ENCODE measurements at places on chromosomes 13 and 19. TPM values are rescaled to one million over a fixed set of nuclear protein-coding genes. Genes with fewer than 3 reads are reported as not detected.

DNA sequence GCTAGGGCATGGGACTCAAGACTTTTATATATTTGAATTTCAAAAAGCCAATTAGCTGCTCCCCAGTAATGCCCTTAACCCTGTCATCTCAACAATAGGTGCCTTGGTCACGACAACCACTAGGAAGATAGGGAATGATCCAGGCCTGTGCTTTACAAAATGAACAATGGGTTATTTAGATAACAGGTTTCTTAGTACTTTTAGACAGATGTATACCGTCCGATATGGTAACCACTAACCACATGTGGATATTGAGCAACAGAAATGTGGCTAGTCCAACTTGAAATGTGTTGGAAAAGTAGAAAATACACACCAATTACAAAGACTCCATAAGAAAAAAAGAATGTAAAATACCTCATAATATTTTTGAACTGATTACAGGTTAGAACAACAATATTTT lies 201.2 kb downstream of the LHFPL6 start:
- no peak for DNase-seq

DNA sequence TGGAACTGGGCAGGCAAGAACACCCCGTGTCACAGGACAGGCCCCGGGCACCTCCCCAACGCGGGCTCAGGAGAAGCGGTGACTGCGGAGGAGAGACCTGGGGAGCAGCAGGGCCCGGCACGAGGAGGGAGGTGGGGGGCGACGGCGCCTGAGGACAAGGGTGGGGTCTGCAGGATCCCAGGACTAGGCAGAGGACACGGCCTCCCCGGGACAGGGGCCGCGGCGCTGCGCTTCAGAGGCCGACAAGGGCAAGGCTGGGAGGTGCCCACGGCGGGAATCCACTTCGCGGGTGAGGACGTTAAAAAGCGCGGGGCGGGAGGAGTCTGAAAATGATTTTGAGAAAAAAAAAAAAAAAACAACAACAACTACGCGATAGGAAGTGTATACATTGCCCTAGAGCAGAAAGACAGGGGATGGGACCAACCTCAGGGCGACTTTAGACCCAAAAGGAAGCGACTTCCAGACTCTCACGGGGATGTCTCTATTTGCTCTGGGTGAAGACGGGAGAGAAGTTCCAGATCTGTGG lies 44.9 kb downstream of the ZNF611 start:
- no peak for DNase-seq

GRCh38 chr13:91238036-91238435 lies 109.5 kb upstream of the MIR17HG start:
- no peak for DNase-seq

DNA sequence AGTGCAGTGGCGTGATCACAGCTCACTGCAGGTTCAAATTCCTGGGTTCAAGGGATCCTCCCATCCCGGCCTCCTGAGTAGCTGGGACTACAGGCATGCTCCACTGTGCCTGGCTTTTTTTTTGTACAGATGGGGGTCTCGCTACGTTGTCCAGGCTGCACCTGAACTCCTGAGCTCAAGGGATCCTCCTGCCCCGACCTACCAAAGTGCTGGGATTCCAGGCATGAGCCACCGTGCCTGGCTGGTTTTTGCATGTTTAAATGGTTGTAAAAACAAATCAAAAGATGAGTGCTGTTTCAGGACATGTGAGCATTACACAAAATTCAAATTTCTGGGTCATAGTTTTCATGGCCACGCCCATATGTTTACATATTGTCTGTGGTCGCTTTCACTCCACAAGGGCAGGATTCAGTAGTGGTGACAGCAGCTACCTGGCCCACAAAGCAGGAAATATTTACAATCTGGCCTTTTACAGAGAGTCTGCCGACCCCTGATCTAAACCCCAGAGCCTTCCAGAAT lies 5.3 kb downstream of the MATK start:
- no peak for DNase-seq

- peak; percentile 82 for DNase-seq
Observed at GRCh38 chr19:728011-728410, 19.3 kb downstream of the PALM start.

GRCh38 chr19:14731200-14731599 lies 41.4 kb downstream of the ZNF333 start:
- no peak for DNase-seq

DNA sequence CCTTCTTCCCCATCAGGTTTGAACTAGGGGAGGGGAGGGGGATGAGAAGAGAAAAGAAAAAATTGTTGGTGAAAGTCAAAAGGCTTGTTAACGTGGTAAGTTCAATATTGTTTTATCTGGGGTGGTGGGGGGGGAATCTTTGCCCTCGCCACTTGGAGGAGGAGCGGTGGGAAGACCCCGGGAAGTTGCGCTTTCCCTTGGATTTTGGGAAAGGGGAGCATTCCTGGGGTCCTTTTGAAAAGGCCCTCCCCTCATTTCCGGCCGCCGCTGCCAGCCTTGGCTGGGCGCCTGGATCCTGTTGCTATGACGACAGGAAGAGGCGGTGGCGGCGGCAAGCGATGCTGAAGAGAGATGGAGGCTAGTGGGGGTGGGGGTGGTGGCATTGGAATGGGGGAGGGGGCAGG lies 4.6 kb upstream of the CACNG8 start:
- no peak for DNase-seq

DNA sequence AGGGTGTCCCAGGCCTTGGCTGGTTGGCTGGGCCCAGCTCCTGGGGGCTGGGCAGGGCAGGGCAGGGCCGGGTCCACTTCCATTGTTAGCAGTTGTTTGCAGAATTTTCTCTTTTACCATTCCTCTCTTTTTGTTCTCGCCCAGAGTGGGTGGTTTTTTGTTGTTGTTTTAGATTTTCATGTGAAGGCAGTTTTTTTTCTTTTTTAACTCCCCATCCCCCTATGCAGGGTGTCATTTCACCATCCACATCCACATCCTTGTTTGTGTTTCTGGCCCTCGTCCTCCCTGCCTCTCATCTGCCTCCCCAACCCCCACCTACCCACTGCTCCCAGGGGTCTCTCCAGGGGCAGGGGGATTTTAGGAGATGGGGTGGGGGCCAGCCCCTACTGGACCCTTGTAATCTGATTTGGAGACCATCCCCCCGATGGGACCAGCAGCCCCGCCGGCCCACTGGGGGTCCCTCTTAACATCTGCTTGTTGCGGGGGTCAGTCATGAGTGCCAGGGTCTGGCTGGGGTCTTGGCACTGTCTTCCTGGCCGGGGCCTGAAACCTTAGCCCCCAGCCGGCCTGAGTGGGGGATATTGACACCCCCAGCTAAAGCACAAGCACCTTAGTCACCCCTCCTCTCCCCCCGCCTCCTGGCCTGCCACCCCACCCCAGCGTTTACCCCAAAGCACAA lies 10.4 kb downstream of the STX10 start:
- no peak for DNase-seq

GRCh38 chr13:50550151-50550550 lies 293.3 kb downstream of the DLEU7 start:
- DNase-seq = no peak

GRCh38 chr13:93118081-93118615 lies 108.5 kb upstream of the GPC6 start:
- no peak for DNase-seq

DNA sequence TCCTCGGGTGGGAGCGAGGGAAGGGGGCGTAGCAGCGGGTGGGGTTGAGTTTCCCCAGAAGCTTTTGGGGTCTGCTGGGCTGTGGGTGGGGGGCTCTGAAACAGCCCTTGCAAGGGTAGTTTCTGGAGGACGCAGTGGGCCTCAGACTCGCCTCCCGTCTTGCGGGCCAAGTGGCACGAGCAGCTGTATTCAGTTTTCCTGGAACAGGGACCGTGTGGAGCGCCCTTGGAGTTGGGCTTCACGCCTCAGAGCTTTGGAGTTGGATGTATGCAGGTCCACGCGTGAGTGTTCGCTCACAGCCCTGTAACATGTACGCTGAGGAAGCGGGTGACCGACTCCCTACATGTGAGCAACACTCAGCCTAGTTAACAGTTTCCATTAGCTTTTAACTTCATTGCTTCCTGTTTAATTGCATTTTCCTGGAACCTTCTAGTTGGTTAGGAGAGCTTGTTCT lies 603 bp downstream of the TM9SF2 start:
- DNase-seq = peak; percentile 40

DNA sequence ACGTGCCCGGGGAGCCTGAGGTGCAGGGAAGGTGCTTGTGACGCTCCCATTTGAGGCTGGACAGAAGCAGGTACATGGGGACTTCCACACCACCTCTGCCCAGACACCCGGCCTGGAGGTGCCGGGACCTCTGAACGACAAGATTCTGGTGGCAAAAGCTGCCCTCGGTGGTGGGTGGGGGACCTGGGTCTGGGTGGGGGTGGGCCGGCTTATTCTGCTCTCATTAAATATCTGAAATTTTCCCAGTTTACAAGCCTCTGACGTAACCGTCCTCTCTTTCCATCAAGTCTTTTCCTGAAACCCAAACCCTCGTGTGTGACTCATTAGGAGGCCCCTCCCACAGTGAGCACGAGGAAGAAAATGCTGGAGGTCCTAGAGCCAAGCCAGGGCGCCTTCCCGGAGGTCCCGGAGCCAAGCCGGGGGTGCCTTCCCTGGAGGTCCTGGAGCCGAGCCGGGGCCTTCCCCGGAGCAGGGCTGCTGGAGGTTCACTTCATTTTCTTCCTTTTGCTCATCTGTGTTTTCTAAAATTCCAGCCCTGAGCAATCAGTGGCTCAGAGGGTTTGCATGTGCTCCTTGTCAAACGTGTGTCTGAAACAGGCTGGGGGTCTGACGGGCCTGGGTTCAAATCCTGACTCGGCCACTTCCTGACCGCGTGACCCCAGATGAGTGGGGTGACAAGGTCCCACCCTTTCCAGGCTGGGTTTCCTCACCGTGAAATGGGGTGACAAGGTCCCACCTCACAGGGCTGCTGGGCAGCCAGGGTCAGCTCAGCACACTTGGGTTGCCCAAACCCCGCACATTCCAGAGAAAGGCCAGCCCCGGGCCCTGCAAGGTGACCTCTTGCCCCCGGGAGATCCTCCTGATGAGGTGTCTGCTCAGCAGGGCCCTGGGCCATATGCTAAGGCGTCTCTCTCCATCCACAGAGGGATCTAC lies 10.0 kb downstream of the CFD start:
- peak; percentile 67 for DNase-seq

Gene PHF11
- 8.7 TPM for total RNA-seq

Gene CILP2
- under 0.01 TPM for total RNA-seq

Gene NXNL1
- total RNA-seq = not detected

Gene ZNF30
- 5.4 TPM for total RNA-seq

Gene GJA3
- under 0.01 TPM for total RNA-seq

Gene APLP1
- 1.8 TPM for total RNA-seq

Gene NLRP4
- not detected for total RNA-seq
